ENCODE measurements at places on chromosomes 2 and 18.

DNA sequence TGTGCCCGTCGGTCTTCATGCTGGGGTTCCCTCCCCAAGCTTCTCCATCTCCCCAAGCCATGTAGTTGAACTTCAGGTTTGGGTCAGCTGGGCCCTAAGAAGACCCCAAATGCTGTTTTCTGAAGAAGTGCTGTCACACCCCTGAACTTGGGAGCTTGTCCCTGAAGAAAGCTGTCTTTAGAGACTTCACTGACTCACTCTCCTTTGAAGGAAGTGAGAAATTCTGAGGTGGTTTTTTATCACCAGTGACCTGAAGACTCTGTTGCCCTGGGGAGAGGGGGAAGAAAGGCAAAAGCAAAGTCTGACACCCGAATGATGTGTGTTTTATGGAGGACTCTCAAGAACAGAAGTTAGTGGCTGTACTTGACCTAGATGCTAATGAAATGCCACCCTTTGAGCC lies 83.6 kb upstream of the BCL2L11 start:
- DNase-seq, result no peak

DNA sequence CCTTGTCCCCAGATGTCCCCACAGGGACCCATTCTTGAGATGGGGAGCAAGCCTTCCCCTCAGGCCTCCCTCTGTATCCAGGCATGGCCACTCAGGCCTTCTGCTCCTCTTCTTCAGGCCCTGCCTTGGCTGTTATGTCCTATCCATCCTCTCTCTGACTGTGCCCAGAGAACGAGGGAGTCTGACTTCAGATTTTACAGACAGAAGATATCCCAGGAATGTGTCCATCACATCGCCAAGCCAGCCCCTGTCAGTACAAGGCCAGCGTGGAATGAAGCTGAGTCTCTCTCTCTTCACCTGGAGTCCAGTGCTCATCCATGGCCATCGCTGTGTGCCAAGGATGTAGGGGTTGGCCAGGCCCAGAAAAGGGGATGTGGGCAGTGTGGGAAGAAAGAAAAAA lies 57.6 kb downstream of the SDC1 start:
- DNase-seq, result no peak

- DNase-seq, result no peak
These were observed 51.4 kb downstream of the KIF5C start for GRCh38 chr2:148926291-148926961.

DNA sequence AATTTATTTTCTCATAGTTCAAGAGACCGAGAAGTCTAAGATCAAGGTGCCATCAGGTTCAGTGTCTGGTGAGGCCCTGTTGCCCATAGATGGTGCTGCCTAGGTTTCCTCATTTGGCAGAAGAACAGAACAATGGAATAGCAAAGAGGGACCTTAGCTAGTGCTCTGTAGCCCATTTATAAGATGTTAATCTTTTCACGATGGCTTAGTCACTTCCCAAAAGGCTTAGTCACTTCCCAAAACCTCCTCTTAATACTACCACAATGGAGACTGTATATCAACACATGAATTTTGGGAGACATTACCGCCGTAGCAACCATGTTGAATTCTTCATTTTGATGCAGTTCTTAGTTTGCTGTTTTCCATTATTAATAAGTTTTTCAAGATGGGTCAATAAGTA lies 246.3 kb upstream of the NRP2 start:
- DNase-seq, result no peak

DNA sequence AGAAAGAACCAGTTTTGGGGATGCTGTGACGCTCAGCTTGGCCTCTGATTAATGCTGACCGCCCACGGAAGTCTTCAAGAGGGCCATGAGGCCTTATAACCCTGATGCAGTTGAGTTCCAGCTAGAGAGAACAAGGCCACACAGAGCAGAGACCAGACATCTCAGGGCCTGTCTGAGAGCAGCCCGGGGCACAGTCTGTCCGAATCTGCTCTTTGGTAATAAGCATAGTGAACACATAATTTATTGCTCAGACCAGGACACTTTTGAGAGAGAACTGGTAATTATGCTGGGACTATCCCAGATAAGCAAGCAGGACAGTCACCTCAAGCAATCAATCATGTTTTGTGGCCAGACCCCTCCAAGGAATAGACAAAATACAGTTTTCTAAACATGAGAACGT lies 68.5 kb downstream of the STPG4 start:
- no peak for DNase-seq

GRCh38 chr2:158796652-158797051 lies 1.5 kb downstream of the DAPL1 start:
- no peak for DNase-seq

- DNase-seq, result no peak
These were observed 20.3 kb downstream of the TRAPPC12 start for GRCh38 chr2:3399829-3400228.

Measured in stimulated activated CD8-positive, alpha-beta memory T cell treated with anti-CD3 and anti-CD28 coated beads, Interleukin-4, amount 100 ng/mL, for 4 hours (primary cell).